ENCODE measurements at places on chromosomes 2 and 18.

DNA sequence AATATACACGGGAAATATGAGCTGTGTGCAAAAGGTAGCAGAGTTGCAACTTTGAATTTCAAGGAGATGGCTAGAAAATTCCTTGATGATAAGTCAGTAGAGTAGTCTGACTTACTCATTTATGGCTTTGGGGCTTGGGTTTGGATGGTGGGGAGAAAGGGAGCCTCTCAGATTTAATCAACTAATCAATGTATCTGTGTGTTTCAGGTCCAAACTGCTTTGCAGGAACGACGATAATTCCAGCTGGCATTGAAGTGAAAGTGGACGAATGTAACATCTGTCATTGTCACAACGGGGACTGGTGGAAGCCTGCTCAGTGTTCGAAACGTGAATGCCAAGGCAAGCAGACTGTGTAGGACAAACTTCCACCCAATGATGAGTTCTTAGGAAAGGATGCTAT lies 164.6 kb downstream of the VWC2L start:
- no peak for DNase-seq

- DNase-seq, result no peak
Measured at GRCh38 chr2:1481406-1482252, 68.4 kb downstream of the TPO start.

GRCh38 chr2:38652431-38653273 lies 13.3 kb upstream of the GALM start:
- DNase-seq, result no peak

GRCh38 chr2:157874997-157875640 lies 1.0 kb downstream of the ACVR1 start:
- DNase-seq, result peak; percentile 28

DNA sequence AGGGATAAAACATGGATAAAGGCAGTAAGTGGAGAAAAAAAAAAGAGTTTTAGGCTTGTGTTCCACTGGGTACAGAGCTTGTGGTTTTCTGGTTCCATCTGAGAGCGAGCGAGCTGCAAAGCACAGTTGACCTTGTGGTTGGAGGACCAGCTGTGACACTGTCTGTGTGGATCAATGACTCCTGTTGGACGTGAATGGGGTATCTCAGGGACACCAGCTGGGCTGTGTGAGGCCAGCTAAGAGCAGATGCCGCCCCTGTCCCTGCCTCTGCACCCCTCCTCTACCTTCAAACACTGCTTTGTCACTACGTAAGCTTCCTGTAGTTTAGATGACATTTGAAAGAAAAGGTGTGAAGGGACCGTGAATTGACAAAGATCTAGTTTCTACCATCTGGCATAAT lies 67.8 kb downstream of the QPCT start:
- DNase-seq, result no peak

DNA sequence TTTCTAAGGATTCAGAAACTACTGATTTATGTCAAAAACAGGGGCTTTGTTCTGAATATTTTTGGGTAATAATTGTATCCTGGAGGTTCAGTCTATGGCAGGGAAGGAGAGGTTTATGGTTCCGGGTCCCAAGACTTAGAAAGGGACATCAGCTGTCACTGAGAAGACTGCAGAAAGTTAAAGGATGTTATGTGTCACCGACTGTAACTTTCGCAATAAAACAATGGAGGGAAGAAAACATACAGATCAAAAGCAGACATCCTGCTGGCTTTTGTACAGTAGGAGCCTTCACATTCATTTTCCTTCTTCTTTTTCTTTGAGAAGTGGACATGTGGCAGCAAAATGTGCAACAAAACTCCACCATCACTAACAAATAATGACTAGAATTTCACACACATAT lies 900.7 kb upstream of the SOX11 start:
- DNase-seq, result no peak

- no peak for DNase-seq
Measured at GRCh38 chr2:16351137-16351536, 314.5 kb downstream of the CYRIA start.

DNA sequence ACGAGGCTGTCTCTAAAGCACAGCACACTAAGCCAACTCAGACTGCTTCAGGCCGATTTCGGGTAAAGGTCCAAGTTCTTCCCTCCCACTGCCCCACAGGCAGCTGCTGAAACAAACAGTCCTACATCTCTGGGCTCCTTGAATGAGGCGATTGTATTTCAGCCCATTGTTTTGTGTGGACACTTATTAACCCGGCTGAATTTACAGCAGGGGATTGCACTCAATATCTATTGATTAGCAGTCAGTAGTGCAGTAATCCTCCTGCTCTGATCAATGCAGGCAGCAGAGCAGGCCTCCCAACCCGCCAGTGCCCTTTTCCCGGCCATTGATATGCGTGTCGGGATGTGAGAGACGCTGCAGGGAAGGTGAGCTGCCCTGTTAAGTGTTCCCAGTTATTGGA lies 330.1 kb downstream of the CMPK2 start:
- DNase-seq, result no peak

DNA sequence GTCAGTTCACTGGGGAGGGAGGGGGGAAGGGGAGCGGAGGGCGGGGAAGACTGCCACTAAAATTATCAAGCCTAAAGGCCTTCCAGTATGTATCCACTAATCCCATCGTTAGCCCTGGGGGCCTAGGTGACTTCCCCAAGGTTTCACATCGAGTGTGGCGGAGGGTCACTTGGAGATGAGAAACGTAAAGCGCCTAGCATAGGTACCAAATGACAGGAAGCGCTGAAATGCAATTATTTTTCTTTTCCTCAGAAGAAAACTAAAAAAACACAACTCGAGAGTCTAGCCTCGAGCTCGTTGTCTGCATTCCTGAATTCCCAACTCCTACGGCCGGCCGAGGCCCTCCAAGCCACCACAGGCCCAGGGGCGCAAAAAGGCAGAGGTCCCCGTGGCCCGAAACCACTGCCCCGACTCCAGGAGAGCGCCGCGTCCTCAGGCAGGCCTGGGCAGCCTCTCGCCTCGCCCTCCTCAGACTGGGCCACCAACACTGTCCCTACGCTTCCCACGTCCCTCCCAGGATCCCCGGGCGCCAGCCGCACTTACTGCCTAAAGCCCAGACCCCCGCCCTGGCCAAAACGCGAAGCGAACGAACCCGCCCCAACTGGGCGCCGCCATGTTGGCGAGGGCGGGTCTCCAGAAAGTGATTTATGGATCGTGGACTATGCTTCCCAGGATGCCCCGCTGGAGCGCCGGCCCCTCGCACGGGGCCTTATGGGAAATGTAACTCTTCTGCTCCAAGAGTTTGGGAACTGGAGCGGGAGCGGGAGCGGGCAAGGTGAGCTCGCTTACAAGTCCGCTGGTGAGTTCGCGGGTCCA lies at the start of gene USP40:
Gene USP40 (minus strand): TSS at position 642 of the 816 bp plus-strand sequence. CDS start 1,228 bp downstream, outside the sequence.
- DNase-seq, result peak; percentile 67

DNA sequence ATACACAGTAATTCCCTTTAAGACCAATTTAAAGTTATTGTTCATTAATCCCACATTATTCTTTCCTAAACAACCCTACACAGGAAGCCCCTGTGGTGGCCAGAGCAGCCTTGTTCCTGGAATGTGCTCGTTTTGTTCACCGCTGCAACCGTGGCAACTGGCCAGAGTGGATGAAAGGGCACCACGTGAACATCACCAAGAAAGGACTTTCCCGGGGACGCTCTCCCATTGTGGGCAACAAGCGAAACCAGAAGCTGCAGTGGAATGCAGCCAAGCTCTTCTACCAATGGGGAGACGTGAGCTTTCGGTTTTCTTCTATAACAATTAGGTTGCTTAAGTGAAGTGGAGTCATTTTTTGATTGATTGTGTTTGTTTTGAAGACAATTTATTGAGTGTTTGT lies 101.0 kb downstream of the UNC80 start:
- no peak for DNase-seq

DNA sequence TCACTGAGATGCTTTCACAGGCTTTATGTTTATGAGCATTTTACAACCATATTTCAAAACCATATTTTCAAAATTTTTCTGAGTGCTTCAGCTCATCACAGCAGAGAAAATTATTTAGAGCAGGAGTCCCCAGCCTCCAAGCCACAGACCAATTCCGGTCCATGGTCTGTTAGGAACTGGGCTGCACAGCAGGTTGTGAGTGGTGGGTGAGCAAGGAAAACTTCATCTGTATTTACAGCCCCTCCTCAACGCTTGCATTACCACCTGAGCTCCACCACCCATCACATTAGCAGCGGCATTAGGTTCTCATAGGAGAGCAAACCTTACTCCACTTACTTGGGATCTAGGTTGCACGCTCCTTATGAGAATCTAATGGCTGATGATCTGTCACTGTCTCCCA lies 165.6 kb downstream of the SEPTIN10 start:
- no peak for DNase-seq

DNA sequence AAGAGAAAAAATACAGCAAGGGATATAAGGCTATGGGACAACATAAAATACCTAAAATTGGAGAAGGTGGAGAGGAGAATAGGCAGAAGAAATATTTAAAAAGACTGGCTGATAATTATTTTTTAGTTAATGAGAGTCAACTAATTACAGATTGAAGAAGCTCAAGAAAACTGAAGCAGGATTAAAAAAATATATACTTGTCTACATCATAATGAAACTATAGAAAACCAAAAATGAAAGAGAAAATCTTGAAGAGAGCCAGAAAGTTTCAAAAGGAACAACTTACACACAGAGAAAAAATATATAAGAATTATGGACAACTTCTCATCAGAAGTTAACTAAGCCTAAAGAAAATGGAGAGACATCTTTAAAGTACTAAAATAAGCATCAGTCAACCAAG lies 62.9 kb upstream of the APCDD1 start:
- no peak for DNase-seq

DNA sequence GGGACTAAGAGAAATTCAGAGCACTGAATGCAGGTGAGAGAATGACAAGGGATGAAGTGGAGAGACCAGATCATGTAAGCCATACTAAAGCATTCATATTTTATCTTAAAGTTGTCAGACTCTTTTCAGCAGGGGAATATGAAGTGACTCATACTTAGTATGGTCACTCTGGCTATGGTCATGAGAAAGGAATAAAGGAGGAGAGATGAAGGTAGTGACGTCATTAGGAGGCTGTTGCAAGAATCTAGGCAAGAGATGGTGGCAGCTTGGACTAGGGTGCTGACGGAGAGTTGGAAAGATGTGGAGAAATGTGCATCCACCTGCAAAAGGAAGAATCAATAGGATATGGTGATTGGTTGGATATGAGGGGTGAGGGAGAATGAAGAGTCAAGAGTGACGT lies 203.2 kb upstream of the ACVR2A start:
- DNase-seq, result no peak

GRCh38 chr2:14292964-14293363 lies 339.6 kb upstream of the LRATD1 start:
- DNase-seq, result no peak

- no peak for DNase-seq
Measured at GRCh38 chr2:144894612-144895599, 375.0 kb upstream of the ZEB2 start.

DNA sequence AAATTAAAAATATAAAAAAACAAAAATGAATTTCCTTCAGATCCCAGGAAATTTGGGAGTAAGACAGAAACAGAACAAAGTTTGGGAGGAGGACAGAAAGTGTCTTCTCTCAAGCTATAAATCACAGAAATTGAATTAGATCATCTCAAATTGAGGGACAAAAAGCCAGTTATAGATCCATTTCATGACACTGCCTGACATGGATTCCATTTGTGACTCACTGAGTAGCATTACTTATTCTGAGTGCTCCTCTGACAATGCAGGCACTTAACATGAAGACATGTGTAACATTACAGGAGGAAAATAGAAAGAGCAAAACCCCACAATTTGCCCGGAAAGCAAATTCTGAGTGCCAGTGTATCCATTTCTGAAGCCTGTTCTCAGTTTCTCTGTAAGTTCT lies 63.9 kb upstream of the CREB1 start:
- DNase-seq, result no peak

DNA sequence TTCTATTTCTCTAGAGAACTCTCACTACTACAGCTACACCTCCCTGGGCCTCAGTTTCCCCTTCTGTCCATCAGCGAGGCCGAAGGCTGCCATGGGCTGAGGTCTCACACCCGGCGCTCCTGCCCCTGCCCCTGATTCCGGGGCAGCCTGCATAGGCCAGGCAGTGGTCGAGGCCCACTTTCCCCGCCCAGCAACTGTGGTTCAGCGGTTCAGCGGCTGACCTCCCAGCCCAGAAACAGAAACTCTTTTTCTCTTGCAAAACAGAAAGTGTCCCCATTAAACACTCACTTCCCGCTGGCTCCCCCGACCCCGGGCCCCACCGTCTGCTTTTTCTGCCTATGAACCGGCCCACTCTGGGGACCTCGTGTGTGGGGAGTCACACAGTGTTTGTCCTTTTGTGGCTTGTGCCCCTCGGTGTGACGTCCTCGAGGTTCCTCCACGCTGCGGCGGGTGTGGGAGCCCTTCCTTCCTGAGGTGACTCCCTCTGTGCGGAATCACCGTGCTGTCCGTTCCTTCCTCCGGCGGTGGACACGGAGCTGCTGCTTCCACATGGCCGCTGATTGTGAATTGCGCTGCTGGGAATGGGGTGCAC lies 16.0 kb downstream of the PDCD1 start:
- DNase-seq, result peak; percentile 60

- DNase-seq, result no peak
Measured at GRCh38 chr2:15918761-15919356, 21.5 kb upstream of the MYCN start.

DNA sequence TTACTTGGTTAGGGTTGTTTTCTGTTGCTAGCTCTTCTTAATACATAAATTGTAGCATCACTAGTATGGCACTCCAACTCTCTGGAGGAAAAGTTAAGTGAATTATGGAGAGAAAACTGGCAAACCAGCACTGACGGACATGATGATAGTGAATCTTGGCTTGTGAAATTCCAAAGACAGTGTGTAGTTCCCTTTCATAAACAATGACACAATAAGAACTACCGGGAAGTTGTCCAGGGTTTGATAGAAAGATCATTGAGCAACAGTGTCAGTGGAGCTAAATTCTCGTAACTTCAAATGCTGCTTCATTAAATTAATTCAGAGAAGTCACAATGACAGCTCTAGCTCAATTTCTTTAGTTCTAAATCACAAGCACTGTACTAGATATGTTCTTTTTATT lies 66.5 kb downstream of the RIT2 start:
- no peak for DNase-seq

DNA sequence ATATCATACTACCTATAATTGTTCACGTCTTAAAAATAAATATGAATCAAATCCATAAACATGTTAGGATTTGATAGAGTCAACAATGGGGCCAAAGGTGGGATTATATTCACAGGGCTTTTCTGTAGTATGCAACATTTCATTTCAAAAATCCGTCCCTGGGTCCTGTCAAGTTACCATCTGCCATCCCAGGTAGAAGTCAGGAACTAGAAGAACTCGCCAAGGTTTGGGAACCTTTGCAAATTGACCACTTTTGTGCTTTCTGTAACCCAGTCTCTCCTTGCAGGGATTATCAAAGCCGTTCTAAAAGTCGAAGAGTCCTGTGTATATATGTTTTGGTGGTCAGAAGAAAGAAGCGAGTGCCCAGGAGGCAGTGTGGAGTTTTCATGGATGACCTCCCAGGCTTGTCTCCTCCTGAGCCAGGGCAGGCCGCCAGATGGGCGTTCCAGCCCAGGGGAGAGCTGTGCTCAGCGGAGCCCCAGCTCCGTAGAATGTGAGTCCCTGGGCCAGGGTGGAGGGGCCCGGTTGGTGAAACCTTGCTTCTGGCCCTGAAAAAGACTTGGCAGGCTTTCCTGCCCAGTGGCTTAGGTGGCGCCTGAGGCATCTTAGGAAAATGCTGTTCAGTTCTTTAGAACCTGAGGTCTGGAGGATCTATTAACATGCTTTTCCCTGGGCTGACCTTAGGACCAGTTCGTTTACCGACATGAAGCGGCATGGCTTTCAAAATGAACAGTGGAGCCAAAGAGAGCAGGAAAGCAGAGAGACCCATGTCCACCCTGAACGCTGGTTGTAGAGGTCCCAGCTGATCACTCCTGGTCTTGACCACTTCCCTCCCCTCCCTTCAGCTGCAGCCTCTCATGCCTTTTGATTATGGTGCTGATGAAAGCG lies 69.2 kb downstream of the LONRF2 start:
- DNase-seq, result no peak

GRCh38 chr2:228048838-228049490 lies 132.5 kb downstream of the SPHKAP start:
- no peak for DNase-seq

Measured in activated naive CD4-positive, alpha-beta T cell treated with Interleukin-2 at 50 U/mL for 16 hours (primary cell).